ENCODE measurements at places on chromosomes 6 and 20. TPM values are rescaled to one million over a fixed set of nuclear protein-coding genes. Genes with fewer than 3 reads are reported as not detected.

IL22RA2 gene
- polyA plus RNA-seq, result not detected

CST4 gene
- 0.16 TPM for polyA plus RNA-seq

WFDC12 gene
- not detected for polyA plus RNA-seq

C6orf163 gene
- 0.33 TPM for polyA plus RNA-seq

SLC17A5 gene
- 56.8 TPM for polyA plus RNA-seq

Data from fibroblast of lung (primary cell).